ENCODE measurements at places on chromosomes 1 and 21.

DNA sequence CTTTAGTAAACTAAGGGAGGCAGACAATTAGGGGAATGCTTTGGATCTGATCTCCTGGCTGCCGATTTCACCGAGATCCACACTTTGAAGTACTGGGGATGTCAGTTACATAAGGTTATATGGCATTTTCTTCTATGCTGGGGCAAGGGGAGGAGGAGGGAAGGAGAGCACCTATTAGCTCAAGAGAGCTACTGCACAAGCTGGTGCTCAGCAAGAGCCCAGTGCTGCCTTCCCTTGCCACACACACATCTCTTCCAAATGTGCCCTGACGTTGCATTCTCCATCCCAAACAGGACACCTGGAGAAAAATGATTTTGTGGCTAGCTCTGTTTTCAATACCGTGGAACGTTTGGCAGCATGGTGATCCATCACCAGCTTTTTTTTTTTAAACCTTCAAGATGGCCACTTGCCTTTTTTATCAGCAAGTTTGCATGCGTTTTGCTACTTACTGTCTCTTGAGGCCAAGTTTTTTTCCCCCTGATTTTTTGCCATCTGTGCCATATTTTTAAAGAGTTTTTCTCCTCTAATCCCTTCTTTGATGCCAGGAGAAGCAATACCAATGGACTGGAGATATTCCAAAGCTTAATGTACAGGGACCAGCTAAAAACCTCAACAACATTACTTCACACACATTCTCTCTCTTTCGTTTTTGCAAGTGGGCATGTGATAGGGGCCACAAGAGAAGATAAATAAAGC, 66.6 kb downstream of the PAPPA2 start:
- no peak for DNase-seq

DNA sequence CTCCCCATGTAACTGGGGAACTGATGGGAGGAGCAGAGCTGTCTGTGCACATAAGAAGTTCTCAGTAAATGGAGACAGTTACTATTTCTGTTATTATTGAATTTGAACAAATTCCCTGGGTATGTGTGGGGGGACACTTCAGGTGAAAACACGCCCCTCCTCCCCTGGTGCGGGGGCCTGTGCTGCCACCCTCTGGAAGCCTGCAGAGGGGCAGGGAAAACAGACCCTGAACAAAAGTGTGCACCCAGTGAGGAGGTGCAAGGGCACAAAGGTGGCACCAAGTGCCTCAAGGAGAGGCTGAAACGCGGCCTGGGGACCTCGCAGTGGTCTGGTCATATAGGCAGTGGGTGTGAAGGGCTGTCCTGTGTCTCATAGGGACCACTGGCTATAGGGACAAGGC, 18.2 kb upstream of the NADK start:
- no peak for DNase-seq

DNA sequence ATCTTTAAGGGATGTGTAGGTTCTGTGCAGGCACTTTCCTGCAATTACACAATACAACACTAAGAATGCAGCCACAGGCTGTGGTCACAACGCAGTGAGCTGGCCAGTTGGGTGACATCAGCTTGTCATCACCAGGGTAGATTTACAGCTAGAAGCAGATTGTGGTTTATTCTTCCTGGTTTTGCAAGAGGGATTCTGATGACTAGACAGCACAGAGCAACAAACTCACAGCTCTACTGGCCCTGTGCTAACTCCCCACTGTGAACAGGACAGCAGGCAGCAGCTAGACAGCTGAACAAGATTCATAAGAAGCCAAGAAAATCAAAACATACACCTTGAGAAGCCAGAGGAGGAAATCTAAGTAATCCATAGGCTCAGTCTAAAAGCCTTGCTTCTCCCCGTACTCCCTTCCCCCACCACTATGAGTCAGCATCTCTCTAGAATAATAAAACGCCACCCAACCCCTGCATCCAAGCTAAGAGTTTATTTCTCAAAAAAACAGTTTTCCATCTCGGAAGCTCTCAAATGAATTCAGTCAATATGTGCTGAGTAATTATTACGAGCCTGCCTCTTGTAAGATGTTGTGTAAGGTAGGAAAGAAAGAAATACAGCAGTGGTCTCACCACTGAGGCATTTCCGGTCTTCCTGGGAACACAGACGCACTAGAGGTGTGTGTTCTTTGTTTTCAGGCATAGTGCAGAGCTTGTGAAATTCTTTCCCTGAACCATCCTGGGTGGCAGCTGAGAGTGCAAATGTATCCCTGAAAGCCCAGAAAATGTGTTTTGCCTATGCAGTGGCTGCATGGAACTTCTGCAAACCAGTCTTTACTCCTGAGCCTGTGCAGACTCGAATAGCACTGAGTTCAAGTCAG, 162.8 kb downstream of the NTPCR start:
- peak; percentile 25 for DNase-seq

GRCh38 chr1:35554266-35555211, 2.7 kb downstream of the KIAA0319L start:
- DNase-seq, result no peak

- no peak for DNase-seq
Measured at GRCh38 chr21:42561762-42562650, 48.4 kb downstream of the SLC37A1 start.

DNA sequence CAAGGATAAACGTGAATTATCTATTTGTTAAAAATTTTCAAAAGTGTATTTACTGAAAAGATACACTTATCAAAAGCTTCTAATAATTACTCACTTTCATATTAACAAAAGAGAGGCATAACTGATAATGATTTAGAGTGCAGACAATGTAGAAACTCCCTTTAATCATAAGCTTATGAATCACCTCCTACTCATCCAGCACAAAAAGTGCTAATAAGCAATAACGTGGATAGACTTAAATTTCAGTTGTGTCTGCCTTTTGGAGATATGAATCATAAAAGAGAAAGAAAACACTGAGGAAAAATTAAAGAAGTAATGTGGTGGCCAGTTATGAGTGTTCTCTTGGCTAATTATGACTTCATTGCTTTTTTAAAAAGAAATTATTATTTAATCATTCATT, 827.6 kb upstream of the B3GALT2 start:
- no peak for DNase-seq

GRCh38 chr1:206590025-206590758, 22.1 kb downstream of the EIF2D start:
- DNase-seq, result peak; percentile 42

GRCh38 chr1:194707074-194707473, 1520.7 kb upstream of the B3GALT2 start:
- no peak for DNase-seq

DNA sequence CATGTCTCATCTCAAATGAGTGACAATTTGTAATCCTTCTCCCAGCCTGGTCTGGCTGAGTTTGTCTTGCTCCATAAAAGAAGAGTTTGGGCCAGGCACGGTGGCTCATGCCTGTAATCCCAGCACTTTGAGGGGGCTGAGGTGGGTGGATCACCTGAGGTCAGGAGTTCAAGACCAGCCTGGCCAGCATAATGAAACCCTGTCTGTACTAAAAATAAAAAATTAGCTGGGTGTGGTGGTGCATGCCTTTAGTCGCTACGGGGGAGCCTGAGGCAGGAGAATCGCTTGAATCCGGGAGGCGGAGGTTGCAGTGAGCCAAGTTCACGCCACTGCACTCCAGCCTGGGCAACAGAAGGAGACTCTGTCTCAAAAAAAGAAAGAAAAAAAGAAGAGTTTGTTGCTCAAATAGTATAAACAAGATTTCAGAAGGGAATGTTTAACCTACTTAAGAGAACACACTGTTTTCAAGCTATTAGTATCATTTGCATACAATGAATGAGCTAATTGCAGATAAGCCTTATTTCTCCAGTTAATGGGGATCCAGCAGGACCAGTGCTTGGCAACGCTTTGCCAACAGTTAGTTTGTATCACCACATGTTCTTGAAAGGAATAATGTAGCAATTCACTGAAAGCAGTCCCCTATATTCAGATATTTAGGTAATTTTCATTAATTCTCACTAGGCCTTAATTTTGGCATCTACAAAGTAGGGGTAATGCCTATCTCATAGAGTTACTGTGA, 15.9 kb downstream of the KLHDC7A start:
- DNase-seq, result no peak

DNA sequence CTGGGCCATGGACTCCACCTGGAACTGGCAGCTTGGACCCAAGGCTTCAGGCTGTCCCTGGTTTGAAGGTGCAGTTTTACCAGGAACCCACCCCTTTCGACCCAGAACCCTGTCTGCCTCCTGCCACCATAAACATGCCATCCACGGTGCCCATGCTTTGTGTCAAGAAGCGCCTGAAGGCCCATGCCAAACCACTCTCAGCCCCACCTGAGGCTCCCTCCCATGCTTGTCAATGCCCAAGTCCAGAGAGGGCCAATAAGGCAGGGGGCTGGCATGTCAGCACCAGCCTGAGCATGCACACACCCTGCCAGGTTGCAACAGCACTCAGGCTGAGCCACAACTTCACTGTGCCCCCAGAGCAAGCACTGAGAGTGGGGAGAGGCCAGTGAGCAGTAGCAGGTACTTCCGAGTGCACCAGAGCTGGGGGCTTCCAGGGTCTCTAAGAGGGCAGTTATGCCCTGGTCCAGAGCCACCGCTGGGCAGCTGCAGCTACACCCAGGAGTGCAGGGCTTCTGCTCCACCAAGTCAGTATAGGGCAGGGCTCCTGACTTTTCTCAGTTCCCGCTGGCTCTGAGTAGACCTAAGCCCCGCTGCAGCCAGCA, 1256.0 kb downstream of the AMY1C start:
- no peak for DNase-seq

GRCh38 chr1:66271216-66271903, 262.6 kb upstream of the SGIP1 start:
- no peak for DNase-seq

DNA sequence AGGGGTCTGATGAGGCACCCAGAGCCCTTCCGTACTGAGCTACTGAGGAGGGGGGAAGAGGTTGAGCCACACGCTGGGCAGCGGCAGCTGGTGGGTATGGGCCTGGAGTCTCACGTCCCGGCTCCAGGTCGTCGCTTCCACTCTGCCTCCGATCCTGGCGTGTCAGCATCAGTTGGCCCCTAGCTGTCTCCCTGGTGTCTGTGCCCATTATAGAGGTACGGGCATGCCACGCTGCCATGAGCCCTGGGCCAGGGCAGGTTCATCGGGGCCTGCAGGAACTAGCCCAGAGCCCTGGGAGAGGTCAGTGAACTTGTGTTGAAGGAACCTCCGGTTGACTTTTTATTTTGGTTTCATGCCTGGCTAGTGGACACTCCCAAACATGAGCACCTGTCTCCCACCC, 18.2 kb downstream of the COQ8A start:
- DNase-seq, result no peak

DNA sequence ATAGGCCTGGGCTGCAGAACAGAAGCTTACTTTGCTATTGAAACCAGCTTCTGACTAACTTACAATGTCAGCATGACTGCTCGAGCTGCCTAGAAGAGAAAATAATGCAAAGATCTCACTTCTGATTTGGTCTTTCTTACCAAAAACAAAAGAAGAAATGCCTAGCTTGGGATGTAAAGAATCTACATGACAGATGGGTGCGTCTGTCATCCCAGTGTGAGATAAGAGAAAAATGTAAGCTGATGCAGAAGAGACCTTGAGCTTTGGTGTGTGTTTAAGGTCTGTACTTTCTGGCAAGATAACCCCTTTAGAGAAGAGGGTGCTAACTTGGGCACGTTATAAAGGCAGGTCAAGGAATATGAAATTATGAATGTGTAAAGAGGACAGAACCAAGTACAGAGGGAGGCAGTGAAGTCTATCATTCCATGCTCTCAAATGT, 3.6 kb downstream of the FAM20B start:
- no peak for DNase-seq

GRCh38 chr1:210072896-210073504, 135.0 kb downstream of the SYT14 start:
- no peak for DNase-seq

DNA sequence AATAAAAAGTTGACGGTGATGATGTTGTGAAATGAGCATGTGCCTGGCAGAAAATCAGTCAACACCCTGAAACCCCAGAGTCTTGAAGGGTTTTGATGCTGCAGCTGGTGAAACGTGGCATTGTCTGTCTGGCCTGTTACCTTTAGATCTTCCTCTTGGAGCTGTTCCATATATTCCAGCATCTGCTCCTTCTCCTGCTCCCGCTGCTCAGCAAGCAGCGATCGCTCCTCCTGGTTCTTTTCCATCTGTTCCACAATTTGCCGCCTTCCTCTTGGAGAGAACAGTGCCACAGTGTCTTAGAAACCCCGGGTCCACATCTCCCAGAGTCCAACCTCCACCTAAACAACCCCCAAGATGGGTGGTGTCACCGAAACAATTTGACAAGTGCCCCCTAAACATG, 15.7 kb downstream of the CFAP45 start:
- DNase-seq, result no peak

- no peak for DNase-seq
Measured at GRCh38 chr1:153614906-153615305, 1.2 kb downstream of the S100A14 start.

DNA sequence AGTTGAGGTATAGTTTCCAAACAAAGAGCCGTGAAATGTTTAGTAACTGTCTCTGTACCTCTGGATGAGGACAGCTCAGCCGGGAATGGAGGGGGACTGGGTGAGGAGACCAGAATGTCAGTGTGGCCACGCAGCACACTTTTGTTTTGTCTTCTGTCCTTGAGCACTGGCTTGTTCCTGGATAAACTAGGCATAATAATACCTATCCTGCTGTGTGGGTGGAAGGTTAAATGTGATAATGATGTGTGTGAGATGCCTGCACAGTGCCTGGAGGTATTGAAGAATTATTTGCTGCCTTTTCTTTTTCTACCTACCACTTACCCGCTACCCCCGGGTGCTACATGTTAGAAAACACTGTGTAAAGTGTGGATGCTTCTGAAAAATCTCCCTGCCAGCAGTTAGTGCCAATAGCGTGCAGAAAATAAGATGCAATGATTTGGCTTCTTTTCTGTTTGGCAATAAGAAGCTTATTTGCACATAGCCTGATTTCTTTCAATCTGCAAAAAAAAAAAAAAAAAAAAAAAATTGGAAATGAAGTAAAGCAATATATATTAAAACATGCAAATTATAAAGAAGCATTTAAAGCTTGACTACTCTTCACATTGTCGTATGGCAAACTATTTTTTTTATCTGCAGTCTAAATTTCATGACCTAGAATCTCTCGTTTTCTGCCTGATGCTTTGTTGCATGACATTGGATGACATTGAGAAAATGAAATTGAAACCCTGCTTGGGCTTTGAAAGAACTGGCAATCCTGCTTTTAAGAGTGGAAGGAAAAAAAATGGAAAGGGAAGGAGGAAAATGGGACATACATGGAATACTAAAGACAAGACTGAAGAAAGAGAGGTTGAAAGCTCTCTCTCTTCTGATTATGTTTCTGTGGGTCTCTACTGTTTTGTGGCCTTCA, 89.5 kb downstream of the DISC1 start:
- no peak for DNase-seq

GRCh38 chr21:43959231-43960116, 52.6 kb upstream of the TRAPPC10 start:
- no peak for DNase-seq

Measured in activated T-cell treated with anti-CD3 and anti-CD28 coated beads for 48 hours (primary cell).